ENCODE measurements at places on chromosomes 13 and 19.

DNA sequence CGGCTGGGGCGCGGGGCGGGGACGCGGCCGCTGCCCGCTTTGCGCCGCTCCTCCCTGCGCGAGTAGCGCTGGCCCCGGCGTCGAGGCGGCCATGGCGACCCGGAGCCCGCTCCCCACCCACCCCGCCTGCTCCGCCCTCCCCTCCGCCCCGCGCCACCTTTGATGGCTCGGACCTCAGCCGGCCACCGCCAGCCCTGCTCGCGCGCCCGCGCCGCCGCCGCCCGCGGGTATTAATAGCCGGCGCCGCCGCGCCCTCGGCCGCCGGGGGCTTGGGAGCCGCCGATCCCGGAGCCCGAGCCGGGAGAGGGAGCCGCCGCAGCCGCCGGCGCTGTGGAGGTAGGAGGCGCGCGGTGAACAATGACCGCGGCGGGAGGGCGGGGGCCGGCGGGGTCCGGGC, 261 bp downstream of the FARP1 start:
- no peak for DNase-seq

DNA sequence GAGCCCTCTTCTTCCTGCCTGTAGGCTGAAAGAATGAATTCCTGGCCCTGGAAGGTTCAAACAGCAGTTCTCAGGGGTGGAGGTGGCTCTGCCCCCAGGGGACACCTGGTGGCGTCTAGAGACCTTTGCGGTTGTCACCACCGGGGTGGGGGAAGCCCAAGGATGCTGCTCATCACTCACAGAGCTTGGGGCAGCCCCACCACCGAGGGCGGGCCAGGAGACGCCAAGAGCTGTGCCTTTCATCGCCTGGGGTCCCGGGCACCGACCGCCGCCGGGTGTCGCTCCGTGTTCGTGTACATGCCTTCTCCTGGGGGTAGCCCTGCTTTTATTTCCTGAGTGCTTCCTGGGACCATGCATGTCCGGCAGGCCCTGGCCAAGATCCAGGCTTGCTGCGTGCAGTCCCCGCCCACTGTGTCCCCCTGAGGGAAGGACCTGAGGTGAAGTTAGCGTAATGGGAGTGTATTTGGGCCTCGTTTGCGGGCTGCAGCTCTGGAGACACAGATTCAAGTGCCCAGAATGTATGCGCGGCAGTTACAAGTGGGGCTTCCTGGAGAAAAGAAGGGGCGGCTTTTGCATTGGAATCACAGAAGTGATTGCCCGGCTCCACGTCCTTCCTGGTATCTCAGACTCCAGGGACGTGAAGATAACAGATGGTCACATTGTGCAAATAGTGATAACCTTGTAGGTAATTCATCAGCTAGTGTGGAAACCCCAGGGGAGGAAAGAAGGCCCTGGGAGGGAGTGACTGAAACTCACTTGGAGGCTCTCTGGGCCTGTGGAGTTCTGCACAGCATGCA, 7.8 kb downstream of the DOT1L start:
- DNase-seq: no peak

DNA sequence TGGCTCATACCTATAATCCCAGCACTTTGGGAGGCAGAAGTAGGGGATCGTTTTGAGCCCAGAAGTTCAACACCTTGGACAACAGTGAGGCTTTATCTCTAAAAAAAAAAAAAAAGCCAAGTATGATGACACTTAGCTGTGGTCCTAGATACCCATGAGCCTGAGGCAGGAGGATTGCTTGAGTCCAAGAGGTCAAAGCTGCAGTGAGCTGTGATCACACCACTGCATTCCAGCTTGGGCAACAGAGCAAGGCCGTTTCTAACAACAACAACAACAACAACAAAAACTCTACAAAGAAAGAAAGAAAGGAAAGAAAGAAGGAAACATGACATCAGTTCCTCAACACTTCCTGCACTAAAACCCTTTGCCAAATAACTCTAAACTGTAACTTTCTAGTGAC, 265.1 kb upstream of the DACH1 start:
- no peak for DNase-seq

DNA sequence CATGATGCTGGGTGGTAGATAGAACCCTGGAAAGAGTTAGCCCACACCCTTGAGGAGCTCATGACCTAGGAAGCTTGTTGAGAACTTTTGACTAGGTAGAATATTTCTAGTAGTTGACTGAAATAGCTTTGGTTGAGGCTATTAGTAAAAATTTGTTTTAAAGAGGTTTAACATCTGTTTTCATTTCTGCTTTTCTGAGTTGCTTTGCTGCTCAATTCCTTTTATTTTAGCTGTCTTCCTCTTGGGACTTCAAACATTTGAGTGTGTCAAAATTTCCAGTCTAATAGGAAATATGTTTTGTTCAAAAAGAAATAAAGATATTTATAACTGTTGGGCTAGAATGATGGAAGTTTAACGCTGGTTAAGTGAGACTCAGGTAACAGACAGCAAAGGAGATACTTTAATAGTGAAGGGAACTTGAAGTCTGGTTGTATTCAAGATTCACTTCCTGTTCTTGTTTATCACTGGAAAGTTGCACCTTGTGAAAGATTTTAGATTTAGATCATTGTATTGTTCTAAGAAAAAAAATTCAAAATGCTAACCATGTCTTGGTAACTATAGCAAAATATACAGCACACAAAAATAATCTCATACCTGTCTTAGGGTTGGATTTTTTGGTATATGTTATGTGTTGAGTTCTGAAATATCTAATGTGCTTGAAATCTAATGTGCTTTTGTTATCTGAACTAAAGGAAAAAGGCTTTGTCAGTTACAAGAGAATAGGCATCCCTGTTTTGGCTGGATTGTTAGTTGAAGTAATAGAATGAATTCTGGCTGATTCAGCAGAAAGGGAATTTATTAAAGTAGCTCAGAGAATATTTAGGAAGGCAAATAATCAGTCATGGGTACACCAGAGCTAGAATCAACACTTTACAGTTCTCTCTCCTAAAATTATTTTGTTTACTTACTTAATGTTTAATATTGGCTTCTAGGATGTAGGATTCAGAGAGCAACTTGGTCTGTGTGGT, 24.4 kb upstream of the GPR18 start:
- peak; percentile 58 for DNase-seq

DNA sequence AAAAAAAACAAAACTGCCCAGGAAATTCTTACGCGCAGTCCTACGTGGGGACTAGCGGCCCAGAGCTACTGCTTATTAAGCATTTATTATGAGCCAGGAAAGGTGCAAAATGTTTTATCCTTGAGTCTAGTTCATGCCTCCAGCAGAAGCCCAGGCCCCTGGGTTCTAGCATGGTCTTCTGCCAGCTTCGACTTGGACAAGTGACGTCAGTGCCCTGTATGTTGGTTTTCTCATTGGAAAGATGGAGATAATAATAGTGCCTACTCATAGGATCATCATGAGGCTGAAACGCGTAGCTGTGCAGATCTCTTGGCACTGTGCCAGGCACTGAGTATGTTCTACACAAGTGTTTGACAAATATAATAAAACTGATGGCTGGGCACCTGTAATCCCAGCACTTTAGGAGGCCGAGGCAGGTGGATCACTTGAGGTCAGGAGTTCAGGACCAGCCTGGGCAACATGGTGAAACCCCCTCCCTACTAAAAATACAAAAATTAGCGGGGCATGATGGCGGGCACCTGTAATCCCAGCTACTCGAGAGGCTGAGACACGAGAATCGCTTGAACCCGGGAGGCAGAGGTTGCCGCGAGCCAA, 12.4 kb upstream of the SULT2B1 start:
- no peak for DNase-seq

DNA sequence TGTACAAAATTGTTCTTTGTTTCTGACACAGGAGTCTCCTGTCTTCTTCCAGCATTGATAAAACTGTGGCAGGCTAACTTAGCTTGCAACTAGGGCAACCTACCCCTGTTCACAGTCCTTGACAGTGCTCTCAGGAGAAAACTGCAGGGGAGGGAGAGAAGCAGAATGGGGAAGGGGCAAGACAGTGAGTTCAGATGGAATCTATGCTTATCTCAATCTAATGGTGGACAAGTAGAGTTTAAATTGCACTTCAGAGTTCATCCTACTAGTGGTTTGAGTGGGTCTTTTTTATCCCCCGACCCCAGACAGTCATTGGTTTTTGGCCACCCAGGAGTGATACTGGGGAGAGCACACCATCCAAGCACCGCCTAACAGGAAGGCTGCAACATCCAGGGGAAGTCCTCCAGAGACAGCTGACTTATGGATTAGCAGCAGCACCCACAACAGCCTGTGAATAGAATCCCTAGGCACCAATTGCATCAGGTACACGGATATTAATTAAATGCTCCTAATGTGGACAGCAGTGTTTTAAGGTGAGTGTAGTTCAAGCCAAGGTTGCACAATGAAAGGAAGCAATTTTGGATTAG, 236.6 kb downstream of the NHLRC3 start:
- DNase-seq: no peak

DNA sequence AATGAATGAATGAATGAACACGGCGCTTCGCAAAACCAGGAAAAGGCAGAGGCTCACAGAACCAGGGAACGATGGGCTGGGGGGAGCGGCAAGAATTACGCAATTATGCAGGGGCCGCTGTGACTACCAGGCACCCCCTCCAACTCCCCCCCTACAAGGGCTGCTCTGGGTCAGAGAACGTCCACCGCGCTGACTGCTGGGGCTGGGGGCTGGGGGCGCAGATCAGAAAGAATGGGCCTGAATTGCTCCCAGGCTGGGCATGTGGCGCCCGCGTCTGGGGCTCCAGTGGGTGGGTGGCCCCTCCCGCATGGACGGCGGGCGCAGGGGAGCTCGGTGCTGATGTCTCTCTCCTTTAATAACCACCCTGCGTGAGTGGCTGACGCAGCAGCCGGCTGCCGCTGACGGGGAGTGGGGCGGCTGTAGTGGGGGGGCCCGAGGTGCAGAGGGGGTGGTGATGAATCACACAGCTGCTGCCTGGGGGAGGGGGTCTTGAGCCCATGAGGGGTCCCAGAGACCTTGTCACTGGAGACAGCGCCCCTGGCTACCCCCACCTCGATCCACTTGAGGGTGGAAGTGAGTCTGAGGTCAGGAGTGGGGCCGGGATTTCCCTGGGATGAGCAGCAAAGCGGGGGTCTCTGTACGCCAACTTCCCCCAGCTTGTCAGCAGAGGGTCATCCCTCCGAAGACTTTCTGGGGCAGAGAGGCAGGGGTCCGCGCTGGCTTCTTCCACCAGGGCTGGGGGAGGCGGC, 1.5 kb upstream of the CIRBP start:
- DNase-seq: no peak

- no peak for DNase-seq
Observed at GRCh38 chr13:106649495-106649894, 81.6 kb upstream of the ARGLU1 start.

DNA sequence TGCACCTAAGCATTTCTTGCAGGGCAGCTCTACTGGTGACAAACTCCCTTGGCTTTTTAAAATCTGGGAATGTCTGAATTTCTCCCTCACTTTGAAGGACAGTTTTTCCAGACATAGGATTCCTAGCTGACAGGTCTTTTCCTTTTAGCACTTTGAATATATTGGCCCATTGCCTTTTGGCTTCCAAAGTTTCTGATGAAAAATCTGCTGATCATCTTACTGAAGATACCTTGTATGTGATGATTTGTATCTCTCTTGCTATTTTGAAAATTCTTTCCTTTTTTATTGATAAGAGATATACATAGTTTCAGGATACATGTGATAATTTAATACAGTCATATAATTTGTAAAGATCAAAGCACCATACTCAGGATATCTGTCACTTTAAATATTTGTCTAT, 211.1 kb downstream of the ZIC5 start:
- DNase-seq: no peak

DNA sequence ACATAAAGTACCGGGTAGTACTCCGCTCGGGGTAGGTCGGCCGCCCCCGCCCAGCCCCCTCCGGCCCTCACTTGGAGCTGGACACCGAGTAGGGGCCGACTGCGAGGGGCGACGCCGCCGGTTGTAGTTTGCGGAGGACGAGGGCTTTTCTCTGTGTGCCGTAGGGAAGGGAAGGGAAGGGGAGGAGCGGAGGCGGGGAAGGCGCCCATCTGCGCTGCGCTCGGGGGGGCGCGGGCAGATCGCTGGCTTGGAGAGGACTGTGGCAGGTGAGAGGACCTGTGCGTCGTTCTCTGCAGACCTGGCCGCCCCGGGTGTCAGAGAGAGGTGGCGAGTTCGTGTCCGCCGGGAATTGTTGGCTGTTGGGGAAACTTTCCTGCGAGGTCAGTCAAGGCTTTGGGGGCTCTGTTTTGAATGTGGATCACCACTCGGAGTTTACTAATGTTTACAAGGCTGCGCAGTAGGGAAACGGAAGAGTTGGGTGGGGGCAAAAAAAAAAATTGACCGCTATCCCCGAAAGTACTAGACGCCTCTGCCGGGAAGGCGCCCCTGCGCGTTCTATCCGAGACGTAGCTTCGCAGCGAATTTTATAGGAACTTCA, 1.4 kb downstream of the ING1 start:
- peak; percentile 48 for DNase-seq

DNA sequence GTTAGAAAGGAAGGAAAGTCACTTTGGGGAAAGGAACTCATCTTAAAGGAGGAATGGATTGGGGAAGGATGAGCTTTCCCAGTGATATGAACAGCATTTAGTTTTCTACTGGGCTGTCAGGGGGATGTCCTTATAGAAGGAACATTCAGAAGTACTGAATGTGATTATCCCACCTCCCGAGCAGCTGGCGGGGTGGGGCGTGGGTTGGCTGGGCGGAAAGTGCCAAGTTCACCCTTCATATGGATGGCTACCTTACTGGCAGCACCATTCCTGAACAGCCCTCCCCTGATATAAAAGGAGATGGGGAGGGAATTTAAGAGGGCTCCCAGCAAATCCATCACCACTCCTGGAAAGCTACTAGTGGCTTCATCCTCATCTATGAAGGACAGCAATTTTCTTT, 190.7 kb downstream of the DNAJC15 start:
- DNase-seq: no peak

GRCh38 chr19:4548238-4548584, 8.4 kb upstream of the LRG1 start:
- no peak for DNase-seq

GRCh38 chr13:41780715-41781706, 179.9 kb downstream of the VWA8 start:
- peak; percentile 92 for DNase-seq

- no peak for DNase-seq
Observed at GRCh38 chr19:4902796-4903195, at the start of gene ARRDC5. ARRDC5 (minus strand) TSS chr19:4902896; CDS start chr19:4902825, 71 bp downstream.

GRCh38 chr13:65529541-65529940, 1700.6 kb downstream of the PCDH9 start:
- DNase-seq: no peak

All from fibroblast of gingiva (primary cell).